ENCODE measurements at places on chromosomes 16 and 17. TPM values are rescaled to one million over a fixed set of nuclear protein-coding genes. Genes with fewer than 3 reads are reported as not detected.

Gene GNAO1
- 2.4 TPM for total RNA-seq

Gene SRCAP
- 44.4 TPM for total RNA-seq

Gene TBC1D3G
- not detected for total RNA-seq

Gene CORO6
- total RNA-seq: 5.7 TPM

Gene PKMYT1
- 3.5 TPM for total RNA-seq

Gene FOXF1
- 0.21 TPM for total RNA-seq

Gene RAB40C
- 108 TPM for total RNA-seq

- peaks cover 62% of the 10 kb centered on the region for H3K4me1 ChIP-seq
- no peak for DNase-seq
- H3K27me3 ChIP-seq: no peaks in the 10 kb centered on the region
- no peaks in the 10 kb centered on the region for H3K36me3 ChIP-seq
- peak overlapping the region; percentile 87 for H3K4me3 ChIP-seq
- H3K27ac ChIP-seq: peak overlapping the region; percentile 78
Measured at GRCh38 chr16:67531247-67531646, 2.6 kb downstream of the RIPOR1 start.

DNA sequence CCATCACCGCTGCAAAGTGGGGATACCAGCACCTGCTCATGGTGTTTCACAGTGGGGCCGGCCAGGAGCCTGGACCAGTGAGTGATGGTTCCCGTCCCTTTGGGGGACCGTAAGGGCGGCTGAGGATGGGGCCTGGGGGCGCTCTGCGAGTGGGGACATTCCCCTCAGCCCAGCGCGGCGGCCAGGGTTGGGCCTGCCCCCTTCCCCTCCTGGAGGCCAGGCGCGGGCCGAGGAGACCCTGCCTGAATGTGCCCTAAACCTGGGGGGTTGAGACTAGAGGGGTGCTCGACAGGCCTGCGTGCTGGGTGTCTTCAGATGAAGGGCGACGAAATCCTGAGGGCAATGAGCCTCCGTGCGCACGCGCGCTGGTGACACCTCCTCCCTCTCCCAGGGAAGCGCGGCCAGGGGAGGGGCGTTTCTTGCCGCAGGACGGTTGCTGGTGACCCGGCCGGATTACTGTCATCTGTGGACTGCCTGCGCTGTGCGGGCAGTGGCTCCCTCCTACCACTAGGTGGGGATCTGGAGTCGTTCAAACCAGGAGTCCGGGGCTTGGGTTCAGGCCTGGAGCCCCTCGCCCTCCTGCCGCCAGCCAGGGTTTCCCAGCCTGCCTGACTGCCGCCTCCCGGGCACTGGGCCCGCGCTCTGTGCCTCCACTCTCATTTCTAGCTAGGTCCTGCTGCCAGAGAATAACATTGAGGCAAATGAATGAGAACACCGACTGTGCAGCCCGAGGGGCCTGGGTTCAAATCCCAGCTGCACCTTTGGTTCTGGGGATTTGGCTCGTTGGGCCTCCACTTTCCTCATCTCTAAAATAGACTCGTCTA lies 17.1 kb downstream of the TBX2 start:
- DNase-seq: peak; percentile 94
- no peak overlapping the region for H3K27ac ChIP-seq
- H3K27me3 ChIP-seq: peaks cover 21% of the 10 kb centered on the region
- peak overlapping the region; percentile 3 for H3K4me3 ChIP-seq
- no peaks in the 10 kb centered on the region for H3K36me3 ChIP-seq

DNA sequence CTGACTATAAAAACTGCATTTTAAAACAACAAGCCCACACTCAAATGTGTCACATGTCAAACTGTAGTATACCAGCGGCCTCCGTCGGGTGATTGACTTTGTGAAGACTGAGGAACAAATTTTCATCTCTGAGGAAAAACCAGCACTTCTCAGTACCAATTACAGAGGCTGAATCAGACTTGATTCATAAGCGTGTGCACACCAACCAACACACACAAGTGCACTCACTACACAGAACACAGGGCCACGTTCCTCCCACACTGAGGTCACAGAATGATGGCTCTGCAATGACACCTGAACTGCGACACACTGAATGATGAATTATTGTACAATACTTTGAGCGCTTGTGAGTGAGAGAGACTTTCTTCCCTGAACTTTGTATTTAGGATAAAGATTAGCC lies 29.6 kb downstream of the XPO6 start:
- no peak overlapping the region for H3K27ac ChIP-seq
- H3K27me3 ChIP-seq: no peaks in the 10 kb centered on the region
- peaks cover 33% of the 10 kb centered on the region for H3K4me1 ChIP-seq
- no peak for DNase-seq

DNA sequence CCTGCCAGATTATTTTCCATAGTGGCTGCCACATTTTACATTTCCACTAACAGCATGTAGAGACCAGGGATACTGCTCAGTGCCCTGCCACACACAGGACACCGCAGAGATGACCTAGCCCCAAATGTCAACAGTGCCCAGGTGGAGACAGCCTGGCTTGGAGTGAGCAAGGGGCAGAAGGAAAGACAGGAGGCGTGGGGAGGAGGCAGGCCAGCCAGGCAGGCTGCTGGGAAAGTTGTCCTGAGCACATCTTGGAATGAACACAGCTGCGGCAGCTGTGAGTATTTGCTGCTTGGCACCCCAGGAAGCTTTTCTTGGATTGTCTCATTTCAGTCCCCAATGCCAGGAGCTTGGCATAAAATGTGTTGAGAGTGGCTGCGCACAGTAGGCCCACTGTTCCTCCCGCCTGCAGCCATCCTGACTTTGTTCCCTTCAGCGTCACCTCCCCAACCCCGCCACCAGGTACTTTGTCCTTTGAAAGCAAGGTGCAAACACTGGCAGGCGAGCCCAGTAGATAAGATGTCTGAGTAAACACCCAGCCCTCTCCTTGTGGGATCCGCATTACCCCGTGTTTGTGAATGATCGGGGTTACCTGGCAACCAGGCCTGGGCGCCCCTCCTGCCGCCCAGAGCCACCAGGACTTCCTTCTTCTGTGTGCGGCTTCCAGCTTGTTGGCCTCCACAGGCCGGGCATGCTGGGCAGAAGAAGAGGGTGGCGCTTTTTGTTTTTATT lies 114.0 kb downstream of the CMIP start:
- H3K36me3 ChIP-seq: no peaks in the 10 kb centered on the region
- H3K27ac ChIP-seq: peak overlapping the region; percentile 30
- no peak for DNase-seq
- H3K4me1 ChIP-seq: peaks cover 37% of the 10 kb centered on the region
- no peak overlapping the region for H3K4me3 ChIP-seq

Measured in suprapubic skin (tissue), 4 donors.